ENCODE measurements at places on chromosomes 4 and X.

DNA sequence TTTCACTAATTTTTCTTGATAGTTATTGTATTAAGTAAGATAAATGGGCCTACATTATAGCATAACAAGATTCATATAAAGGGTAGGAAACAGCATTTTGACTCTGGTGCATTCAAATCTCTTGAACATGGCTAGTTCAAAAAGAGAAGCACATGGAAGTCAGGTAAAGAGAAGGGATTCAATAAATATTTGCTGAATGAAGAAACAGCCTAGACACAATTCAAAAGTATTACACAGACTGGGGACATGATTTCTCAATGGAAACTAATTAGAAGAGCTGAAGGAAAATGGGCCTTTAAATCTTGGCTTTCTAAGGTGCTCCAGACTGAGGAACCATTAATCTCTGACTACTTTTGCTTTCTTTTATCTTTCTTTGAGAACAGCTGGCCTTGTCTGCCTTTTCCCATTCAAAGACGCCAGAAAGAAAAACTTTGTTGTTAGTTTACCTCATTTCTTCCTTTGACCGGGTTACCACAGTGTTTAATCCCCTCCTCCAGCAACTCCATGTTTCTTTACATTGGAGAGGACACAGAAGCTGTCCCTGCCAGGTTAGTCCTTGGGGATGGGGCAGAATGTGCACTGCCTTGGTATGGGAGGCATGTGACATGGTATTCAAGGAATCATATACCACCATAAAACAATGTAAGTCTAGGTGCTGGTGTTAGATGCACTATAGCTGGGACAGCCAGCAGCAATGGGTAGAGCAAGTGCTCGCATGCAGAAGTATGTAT lies 264.2 kb downstream of the CAMK2D start:
- no peak for DNase-seq

DNA sequence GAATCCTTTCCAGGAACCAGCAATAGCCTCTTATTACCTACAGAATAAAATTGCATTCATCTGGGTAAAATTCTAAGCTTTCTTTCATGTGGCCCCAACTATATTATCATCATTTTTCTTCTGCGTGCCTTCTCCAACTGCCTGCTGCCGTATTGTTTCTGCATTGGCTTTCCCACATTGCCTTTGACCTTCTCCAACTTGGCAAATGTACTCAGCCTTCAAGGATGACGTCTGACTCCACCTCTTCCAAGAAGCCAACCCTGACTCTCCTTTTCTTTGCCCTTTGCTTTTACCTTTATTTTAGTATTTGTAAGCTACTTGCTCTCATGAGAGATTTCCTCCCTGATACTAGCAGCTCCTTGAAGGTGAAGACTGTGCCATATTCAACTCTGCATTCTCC lies 200.4 kb upstream of the FAM9B start:
- DNase-seq = no peak

- no peak for DNase-seq
Observed at GRCh38 chrX:30864383-30864785, 24.7 kb downstream of the TAB3 start.

DNA sequence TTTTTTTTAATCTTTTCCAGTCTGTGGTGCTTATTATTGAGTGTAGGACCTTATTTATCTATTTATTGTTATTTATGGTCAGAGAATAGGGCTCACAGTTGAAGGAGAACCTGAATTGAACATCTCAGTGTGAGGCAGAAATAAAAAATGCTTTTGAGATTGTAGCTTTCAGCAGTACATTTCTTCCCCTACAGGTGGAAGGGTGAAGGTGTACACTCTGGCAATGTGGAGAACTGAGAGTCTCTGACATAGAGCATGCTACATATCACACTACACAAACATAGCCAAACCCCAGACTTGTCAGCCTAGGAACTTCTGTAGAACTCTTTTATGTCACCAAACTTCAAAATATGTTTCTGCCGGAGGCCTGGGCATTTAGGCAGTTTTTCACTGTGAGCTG lies 140.2 kb downstream of the STIM2 start:
- DNase-seq = no peak

DNA sequence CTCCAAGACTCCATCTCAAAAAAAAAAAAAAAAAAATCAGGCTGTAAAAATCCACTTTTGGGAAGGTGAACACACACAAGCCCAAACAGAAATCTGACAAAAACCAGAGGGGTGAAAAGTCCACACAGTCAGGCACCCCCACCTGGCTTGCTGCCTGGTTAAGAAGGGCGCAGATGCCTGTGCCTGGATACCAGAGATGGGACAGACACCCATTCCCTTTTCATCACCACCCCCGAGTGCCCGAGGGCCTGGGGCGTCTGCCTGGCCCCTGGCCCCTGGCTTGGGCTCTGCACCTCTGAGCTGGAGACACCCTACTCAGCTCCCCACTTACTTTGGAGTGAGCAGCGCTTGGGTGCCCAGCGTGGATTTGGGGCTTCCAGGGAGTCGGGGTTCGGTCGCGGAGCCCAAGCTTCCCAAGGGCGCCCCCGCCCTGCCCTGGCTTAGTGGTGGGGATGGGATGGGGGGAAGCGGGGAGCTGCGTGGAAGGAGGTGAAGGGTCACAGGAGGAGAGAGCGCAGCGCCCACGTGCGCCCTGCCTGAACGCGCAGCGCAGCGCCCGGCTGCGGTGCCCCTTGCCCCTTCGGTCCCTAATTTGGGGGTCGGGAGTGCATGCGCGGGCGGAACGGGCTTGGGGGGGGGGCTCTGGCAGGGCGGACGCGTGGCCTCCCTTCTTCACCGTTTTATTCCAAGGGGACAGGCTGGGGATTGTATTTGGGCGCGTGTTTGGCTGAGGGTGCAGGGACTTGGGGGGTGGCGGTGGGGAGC lies 11.3 kb downstream of the SHOX start:
- no peak for DNase-seq

GRCh38 chr4:25896776-25897539 lies 17.1 kb upstream of the SMIM20 start:
- DNase-seq = no peak

GRCh38 chr4:156313497-156313896 lies 359.8 kb upstream of the CTSO start:
- no peak for DNase-seq

GRCh38 chrX:73562458-73562857 lies 539 bp upstream of the CHIC1 start:
- DNase-seq = no peak

DNA sequence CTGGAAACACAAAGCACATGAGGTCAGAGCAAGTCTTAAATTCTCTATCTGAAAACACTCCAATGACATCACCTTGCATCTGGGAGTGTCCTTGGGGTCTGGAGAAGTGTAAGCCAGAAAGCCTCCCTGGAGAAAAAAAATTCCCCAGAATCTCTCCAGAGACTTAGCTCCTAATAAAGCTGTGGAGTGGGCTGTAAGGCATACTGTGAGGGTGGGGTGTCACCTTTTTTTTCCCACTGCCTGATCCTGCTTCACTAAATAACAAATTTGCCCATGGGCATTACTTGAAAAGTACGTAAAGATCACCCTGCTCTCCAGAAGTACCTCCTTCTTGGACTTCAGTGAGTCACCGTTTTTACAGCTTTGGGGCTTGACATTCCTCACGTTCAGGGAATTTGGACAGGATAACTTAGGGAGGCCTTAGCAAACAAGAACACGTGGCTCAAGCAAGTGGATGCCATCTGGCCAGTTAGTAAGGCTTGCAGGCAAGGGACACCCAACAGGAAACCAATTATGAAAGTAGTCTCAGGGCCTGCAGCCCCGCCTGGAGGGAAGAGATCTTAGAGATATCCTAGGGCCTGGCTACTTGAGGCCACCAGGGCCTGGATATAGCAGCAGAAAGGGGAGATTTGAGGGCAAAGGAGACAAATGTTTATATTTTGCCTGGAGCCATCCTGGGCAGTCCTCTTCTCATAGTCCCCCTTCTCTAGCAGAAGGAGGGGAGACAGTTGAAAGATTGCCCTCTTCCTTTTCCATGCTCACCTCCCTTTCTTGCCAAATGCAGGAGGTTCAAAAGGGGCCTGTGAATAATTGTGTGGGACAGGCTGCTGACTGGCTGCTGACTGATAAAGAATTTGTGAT lies 60.1 kb upstream of the PLAC1 start:
- DNase-seq = no peak

- DNase-seq = no peak
Observed at GRCh38 chr4:128868758-128869157, 59.3 kb downstream of the JADE1 start.

- no peak for DNase-seq
Observed at GRCh38 chrX:103253608-103254007, 1.3 kb downstream of the TCEAL8 start.

DNA sequence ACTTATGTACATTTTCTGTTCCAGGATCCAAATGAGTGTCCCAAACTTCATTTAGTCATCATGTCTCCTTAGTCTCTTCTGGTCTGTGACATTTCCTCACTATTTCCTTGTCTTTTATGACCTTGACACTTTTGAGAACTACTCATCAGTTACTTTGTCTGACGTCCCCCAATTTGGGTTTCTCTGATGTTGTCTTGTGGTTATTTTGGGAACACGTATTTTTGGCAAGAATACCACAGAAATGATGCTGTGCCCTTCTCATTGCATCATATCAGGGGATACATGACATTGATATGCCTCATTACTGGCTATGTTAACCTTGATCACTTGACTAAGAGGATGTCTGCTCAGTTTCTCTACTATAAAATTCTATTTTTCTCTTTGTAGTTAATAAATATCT lies 308.8 kb downstream of the ZNF674 start:
- no peak for DNase-seq

DNA sequence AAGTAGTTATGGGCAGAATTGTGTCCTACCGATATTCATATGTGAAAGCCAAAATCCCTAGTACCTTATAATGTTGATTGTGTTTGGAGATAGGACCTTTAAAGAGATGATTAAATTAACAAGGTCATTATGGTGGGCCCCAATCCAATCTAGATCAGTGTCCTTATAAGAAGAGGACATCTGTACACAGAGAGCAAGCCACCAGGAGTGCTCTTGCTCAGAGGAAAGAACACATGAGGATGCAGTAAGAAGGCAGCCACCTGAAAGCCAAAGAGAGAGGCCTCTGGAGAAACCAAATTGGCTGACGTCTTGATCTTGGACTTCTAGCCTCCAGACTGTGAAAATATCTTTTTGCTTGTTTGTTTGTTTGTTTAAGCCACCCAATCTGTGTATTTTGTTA lies 1290.8 kb upstream of the PABPC4L start:
- no peak for DNase-seq

DNA sequence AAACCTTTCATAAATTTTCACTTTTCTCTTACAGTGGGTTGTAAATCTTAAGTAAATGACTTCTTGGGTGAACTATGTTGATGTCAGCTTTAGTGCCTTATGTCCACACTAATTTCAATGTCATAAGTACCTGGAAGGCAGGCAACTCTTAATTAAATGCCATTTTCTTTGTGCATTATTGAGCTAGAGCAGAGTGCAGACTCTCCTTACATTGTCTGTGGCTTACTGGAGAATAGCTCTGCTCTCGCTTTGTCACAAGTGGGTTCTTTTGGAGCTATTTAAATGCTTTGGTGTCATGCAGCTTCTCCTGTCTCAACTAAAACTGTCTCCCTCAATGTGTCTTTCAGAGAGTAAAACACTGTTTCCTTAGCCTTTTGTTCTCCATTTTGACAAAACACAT lies 411.6 kb downstream of the STIM2 start:
- no peak for DNase-seq

GRCh38 chr4:15457406-15458201 lies 12.1 kb upstream of the CC2D2A start:
- peak; percentile 33 for DNase-seq

DNA sequence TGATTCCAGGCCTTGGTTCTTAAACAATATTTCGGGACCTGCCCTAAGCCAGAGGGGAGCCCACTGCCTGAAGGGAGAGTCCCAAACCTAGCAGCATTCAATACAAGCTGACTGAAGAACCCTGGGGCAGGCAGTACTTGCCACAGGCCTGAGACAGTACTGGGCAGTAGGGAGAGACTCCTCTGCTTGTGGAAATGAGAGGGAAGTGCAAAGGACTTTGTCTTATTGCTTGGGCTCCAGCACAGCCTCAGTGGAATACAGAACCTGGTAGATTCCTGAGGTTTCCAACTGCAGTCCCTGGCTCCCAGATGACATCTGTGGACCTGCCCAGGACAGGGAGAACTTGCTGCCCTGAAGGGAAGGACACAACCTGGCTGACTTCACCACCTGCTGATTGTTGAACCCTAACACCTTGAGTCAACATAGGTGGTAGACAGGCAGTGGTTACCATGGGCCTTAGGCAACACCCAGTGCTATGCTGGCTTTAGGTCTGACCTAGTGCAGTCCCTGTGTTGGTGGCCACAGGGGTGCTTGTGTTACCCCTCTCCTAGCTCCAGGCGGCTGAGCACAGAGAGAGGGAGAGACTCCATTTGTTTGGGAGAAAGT lies 20.3 kb upstream of the ABCG2 start:
- DNase-seq = no peak

GRCh38 chrX:134548257-134549201 lies 88.6 kb downstream of the HPRT1 start:
- DNase-seq = peak; percentile 43

DNA sequence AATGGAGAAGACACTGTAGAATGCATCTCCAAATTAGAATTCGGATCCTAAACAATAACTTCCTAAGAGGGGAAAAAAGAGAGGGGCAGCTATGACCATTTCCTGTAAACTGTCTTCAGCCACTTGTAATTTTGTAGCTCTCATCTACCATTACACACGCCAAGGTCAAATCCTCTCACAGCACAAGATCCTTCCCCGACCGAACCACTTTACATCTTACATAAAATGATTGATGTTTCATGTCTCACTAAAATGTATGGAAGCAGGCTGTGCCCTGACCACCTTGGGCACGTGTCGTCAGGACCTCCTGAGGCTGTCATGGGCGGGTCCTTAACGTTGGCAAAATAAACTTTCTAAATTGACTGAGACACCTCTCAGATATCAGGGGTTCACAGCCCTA lies 24.1 kb upstream of the PBDC1 start:
- DNase-seq = no peak

DNA sequence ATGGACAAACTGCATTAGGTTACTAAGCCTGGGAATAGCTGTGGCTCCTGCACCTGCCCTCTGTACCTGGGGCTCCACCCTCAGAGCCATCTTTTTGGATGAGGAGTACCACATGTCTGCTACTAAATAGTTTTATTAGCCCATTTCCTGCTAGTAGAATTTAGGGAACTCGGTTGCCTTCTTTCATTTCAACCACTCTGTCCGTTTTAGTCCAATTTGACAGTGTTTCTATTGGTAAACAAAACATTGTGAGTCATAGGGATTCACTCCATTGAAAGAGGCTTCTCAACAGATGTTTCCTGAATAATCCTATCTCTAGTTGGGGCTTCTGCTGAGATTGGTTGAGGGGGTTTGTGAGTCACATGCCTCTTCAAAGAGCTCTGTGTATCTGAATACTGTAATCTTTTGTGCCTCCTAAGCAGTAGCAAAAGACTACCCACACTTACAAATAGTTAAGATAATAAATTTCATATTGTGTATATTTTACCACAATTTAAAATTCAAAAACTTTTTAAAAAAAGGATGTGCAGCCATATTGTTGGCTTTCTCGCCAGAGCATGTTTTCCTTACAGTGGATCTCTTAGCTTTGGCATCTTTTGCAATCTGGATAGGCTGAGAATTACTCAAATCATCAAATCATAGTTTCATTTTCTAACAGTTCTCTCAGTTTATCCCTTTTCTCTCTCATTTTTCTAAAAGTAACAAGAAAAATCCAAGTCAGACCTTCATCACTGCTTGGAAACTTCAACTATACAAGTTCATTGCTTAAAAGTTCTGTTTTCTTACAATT lies 9.9 kb downstream of the FAM200B start:
- DNase-seq = peak; percentile 87

Data from dermis microvascular lymphatic vessel endothelial cell (primary cell).